ENCODE measurements at places on chromosomes 5 and 9.
A peak's percentile ranks its signal among the peaks of the same experiment; 100 is the strongest.

DNA sequence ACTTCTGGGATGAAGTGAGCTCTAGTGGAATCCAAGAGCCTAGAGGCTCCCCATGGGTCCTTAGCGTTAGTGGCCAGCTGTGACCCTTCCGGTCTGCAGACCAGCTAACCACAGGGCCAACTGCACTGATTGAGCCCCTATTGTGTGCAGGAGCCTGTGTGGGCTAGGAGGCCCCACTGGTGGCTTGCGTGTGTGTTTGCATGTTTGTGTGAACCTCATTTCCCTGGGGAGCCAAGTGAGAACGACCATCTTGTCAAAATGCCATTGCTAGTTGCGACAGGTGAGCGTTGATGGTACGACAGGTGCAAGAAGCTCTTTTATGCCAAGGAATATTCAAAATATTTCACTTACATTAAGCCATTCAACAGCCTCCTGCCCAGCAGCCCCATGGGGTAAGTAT, 44.1 kb upstream of the ANKRD33B start:
- no peak for DNase-seq

GRCh38 chr5:143040622-143041021, 270.4 kb downstream of the ARHGAP26 start:
- no peak for DNase-seq

DNA sequence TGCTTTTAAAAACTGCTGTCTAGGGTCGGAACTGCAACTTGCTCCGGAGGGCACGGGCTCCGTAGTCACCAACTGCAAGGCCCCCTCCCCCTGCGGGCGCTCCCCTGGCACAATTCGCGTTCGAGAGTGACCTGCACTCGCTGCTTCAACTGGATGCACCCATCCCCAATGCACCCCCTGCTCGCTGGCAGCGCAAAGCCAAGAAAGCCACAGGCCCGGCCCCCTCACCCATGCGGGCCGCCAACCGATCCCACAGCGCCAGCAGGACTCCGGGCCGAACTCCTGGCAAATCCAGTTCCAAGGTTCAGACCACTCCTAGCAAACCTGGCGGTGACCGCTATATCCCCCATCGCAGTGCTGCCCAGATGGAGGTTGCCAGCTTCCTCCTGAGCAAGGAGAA, 64.2 kb upstream of the GAS1 start:
- DNase-seq = no peak

DNA sequence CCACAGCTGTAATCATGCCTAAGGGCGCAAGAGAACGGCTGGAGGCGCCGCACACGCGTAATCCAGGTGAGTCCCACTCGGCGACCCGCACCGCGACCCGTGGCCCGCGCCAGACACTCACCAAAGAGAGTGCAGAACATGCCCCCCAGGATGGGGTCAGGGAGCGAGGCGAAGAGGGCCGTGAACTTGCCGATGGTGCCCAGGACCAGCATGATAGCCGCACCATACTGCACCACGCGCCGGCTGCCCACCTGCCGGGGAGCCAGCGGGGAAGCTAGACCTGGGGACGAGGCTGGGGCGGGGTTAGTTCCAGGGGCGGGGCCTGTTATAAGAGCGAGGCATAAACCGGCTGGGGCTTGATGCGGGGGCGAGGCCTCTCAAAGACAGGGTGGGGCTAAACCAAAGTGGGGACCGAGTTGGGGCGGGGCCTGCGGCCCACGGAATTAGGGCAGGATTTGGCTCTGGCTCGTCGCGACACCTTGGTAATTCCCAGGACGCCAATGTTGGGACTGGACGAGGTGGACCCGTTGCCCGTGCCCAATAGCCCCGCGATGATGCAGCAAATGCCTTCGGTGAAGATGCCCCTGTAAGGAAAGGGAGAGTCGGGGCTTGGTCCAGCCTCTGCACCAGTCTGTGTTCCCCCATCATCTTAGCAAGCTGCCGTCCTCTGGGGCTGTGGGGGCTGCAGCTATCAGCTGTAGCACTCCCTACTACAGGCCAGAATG, 4.8 kb downstream of the SLC23A1 start:
- no peak for DNase-seq

- no peak for DNase-seq
Measured at GRCh38 chr5:6557807-6558575, 74.9 kb downstream of the NSUN2 start.

- peak; percentile 49 for DNase-seq
Measured at GRCh38 chr9:112380102-112380824, at the start of gene HSDL2. Gene HSDL2 (plus strand): TSS chr9:112380108. CDS start chr9:112380164, 56 bp downstream.

DNA sequence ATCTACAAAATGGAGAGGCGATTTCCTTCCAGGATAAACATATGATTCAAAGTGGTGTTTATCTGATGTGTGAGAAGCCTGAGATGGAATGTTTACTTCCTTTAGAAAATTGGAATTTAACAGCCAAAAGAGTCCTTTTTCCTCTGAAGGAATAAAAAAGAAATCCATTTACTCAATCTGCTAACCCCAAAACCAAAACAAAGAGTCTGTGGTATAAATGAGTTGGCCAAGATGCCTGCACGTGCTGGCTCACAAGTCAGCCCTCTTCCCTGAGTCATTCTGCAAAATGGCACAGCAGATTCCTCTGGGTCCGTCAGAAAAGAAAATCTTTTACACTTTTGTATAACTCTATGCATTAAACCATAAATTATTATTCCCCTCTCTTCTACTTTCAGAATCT, 60.8 kb downstream of the EBF1 start:
- DNase-seq = no peak
